ENCODE measurements at places on chromosomes 1 and 21. TPM values are rescaled to one million over a fixed set of nuclear protein-coding genes. Genes with fewer than 3 reads are reported as not detected.

The LDLRAD2 gene
- total RNA-seq, result not detected

The RIMS3 gene
- 16.5 TPM for total RNA-seq

The NR1I3 gene
- not detected for total RNA-seq

The ASTN1 gene
- total RNA-seq, result not detected

The EPHA10 gene
- total RNA-seq, result not detected

The PTPRF gene
- 45.1 TPM for total RNA-seq

The AMY1B gene
- not detected for total RNA-seq

The NRDC gene
- total RNA-seq, result 130 TPM

The KPRP gene
- not detected for total RNA-seq

The TAL1 gene
- total RNA-seq, result not detected

The EDN2 gene
- not detected for total RNA-seq

DNA sequence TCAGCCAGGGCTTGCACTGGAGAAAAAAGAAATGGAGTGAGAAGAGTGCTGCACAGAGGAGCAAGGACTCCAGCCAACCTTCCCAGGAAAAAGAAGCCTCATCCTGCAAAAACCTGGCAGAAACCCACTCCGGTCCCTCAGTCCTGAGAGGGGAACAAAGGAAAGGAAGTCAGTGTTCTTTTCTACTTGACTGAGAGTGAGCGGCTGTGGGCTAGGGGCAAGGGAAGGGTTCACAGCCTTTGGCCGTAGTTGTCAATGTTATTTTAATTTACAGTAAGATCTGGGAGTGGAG, 8.9 kb upstream of the GOLT1A start:
- no peak for DNase-seq

GRCh38 chr1:14733048-14733778, 134.7 kb downstream of the KAZN start:
- no peak for DNase-seq

DNA sequence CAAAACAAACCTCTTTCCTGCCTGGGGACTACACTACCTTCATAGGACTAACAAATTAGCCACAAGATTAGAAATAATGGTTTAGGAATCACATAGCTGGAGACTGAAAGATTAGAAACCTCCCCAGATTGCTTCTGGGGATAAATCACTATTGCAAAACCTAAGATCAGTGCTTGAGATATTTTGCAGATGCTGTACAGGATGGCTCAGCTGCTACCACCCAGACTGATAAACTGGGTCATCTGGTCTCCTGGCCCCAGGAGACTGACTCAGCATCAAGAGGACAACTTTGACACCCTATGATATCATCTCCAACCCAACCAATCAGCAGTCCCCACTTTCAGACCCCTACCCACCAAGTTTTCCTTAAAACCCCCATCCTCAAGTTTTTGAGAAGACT, 137.0 kb downstream of the LRRC53 start:
- DNase-seq, result no peak

- no peak for DNase-seq
Observed at GRCh38 chr21:33308586-33309490, 15.9 kb upstream of the IFNAR1 start.

DNA sequence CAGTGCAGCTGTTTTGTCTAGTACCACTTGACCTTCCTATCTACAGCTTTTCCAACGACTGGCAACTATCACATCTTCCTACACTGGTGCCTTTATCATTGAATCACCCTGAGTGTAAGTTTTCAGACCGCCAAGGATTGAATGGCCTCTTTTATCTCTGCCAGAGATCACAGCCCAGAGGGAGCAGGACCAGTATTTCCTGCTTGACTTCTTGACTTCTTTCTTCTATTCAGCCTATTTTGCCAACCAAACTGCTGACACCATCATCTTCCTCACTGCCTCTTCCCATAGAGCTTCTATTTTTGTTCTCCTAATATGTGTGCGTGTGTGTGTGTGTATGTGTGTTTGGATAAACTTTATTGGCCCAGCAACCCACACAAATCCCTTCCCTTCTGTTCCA, 53.8 kb downstream of the SERBP1 start:
- no peak for DNase-seq

- peak; percentile 87 for DNase-seq
Observed at GRCh38 chr1:237864338-237865244, 26.1 kb downstream of the ZP4 start.

- DNase-seq, result no peak
Observed at GRCh38 chr21:28893687-28894086, 99.0 kb downstream of the LTN1 start.

GRCh38 chr1:59952065-59952464, 25.5 kb upstream of the CYP2J2 start:
- DNase-seq, result no peak

- DNase-seq, result no peak
Observed at GRCh38 chr1:200363264-200363933, 46.4 kb downstream of the ZNF281 start.

DNA sequence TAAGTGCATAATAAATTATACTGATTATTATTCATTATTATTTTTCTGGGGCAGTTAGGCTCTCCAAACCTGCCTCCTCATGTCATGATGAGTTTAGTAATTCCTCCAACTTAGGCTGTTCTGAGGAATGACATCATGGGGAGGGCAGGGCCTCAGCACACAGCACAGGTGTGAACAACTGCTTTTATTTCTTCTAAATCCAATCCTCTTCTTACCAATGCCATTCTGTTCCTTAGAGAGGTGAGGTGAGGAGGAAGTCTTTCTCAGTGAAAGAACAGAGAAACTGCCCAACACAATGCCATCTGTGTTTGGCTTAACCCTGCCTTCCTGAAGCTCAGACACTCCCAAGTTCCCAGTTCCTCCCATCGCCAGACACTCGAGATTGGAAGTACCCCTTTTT, 45.4 kb upstream of the WASF2 start:
- DNase-seq, result no peak

- no peak for DNase-seq
Observed at GRCh38 chr1:107840725-107841124, 124.3 kb downstream of the VAV3 start.

GRCh38 chr1:66445492-66446181, 88.3 kb upstream of the SGIP1 start:
- DNase-seq, result no peak

GRCh38 chr1:19616489-19616888, 27.6 kb upstream of the NBL1 start:
- no peak for DNase-seq

- DNase-seq, result no peak
Observed at GRCh38 chr1:28078680-28079626, 9.5 kb downstream of the EYA3 start.

GRCh38 chr1:69088571-69088970, 479.2 kb upstream of the LRRC7 start:
- no peak for DNase-seq

DNA sequence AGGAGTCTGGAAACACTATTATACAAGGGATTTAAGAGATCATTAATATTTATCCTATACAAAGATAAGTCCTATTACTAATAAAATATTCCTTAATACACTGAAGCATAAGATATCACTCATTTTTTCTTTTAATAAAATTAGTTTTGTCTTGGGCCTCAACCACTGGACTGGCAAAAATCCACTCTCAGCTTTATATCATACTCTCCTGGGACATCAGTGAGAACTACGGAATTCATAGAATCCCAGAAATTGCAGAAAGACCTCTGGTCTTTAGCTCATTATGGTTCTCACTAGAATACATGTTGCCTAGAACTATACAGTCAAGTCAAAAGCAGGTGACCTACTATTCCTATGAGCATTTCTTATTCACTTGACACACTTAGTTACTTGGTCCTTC, 285.0 kb downstream of the LRRC40 start:
- no peak for DNase-seq

DNA sequence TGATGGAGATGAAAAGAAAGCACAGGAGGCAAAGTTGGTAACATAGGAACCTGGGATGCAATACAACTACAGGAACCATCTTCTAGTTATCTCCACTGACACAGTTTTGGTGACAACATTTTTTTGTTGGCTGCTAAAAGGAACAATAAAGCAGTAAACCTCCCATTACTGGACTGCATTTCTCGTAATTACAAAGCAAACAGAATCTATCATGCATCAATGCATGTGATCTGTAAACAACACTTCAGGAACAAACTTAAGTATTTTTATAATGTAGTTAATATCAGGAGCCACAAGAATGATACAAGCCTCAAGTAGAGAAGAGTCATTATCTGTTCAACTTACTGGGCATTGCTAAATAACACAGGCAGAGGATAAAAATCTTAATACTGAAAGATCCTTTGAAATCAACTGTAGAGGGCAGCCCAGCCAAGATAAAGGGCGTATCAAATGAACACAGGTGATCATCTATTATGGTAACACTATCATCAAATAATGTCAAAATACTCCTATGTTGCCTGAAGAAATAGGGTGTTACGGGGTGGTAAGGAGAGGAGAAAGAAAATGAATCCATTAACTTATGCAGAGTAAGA, 193.3 kb downstream of the EIF4G3 start:
- no peak for DNase-seq

Measured in osteocyte (in vitro differentiated cells).